ENCODE measurements at places on chromosomes 5 and 9.

DNA sequence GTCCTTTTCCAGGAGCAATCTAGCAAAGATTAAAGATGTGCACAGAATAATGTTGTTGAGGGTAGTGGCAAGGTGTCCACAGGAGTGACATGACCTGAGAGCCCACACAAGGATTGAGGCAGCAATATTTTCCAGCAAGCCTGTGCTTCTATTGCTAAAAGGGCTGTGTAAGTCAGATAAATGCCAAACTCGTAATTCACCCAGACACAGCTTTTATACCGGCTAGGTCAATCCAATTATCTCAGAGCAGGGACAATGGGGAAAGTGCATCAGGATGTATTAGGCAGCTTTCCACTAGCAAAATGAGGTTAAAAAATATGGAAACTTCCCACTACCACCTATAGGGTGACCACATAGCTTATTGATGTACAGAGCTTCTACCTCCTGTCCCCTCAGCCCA lies 34.8 kb upstream of the RAB3C start:
- DNase-seq, result no peak

DNA sequence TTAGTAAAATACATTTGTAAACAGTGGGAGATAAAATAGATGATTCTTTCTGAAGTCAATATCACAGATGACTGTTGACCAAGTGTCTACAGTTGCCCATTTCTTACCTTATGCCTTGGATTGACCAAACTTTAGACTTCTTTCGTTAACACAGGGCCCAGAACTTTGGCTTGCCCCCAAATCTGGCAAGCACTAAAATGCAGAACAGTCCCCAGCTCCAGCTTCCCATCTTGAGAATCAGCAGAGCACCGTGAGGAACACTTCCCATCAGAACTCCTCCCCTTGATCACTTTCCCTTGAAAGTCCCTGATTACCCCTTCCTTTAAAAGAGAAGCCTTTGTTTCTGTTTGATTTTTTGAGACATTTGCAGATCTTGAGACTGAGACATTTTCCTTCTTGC lies 1039.9 kb downstream of the TLE1 start:
- no peak for DNase-seq

GRCh38 chr9:137452006-137452760 lies 7.0 kb downstream of the NSMF start:
- no peak for DNase-seq

DNA sequence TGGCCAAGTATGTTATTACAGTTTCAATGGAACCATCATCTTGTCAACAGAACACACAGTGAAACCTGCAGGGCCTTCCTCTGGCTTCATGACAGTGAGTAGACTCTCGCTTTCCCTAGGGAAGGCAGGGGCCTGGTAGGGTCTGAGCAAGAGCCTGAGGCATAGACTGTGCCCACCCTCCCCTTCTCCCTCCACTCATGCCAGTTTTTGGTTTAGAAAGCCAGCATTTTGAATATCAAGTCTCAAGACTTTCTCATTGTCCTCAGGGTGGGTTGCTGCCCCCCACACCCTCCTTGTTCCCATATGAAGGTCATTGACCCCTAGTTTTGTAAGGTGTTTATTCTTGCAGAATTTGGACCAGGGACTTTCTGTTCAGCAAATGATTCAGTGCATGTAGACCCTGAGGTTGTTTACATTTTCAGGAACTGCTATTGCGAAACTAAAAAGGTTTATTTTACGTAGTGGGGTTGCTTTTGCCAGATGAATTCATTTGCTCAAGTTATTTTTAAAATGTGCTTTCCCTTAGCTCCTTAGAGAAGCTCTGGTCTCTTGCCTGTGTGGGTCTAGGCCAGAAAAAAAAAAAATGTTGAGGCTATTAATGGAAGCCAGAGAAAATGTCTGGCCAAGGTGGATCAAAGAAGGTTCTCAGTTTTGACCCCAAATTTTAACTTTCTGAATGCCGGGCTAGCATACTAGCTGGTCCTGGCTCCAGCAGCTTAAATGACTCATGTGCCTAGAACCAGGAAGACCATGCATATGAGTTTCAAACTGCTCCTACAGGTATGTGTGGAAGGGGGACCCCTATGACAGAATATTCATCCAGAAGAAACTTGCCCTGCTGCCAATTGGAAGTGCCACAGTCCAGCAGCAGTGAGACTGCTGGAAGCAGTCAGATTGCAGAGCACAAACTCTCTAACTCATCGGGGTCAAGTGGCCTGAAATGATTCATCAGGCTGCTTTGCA lies 10.1 kb upstream of the MOB3B start:
- no peak for DNase-seq

DNA sequence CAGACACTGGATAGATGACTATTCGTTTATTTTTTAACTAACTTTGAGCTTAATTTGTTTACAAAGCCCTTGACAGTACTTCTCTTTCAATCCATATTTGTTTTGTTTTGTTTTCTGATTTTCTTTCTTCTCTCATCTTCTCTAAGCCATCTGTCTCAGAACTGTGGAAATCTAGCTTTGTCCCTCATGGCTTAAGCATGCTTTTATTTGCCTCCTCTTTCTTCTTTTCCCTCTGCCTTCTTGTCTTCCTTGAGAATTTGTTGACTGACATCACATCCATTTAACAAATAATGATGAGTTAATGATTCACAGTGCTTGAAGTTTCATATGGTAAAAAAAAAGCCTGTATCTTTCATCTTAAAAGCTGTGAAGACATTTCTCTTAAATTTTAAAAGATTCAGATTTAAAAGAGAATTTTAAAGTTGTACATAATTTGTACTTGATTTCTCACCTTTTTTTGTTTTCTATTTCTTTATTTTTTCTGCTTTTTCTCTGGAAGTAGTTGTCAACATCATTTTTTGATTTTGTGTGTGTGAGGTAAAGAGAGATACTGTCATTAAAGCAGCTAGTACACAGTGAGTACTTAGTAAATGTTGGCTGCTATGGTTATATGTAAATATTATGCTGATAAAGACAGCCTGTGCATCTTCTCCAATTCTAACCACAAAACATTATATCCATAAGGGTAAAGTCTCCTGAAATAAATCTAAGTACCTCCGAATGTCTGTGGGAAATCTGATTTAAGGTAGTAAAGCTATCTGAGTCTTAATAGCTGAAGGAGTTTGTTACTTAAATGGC lies 13.9 kb upstream of the SGCD start:
- DNase-seq, result no peak

GRCh38 chr5:124737651-124738050 lies 8.8 kb downstream of the ZNF608 start:
- no peak for DNase-seq

- no peak for DNase-seq
Observed at GRCh38 chr9:85289142-85289541, 452.6 kb downstream of the AGTPBP1 start.

DNA sequence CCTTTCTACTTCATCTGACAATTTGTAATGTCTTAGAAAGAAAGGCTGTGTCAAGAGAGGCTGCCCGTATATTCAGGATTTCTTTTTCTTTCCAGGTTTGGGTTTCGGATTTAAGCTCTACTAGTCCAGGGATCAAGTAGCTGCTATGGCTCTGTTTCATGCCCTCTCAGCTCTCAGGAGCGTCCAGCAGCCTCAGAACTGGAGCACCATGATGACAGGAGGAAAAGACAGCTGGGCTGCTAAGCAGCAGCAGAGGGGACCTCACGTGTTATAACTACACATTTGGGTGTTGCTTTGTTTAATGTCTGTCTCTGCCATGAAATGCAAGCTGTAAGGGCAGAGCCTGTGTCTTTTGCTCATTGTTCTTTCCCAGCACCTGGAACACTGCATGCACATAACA lies 28.5 kb downstream of the TBC1D2 start:
- DNase-seq, result no peak

DNA sequence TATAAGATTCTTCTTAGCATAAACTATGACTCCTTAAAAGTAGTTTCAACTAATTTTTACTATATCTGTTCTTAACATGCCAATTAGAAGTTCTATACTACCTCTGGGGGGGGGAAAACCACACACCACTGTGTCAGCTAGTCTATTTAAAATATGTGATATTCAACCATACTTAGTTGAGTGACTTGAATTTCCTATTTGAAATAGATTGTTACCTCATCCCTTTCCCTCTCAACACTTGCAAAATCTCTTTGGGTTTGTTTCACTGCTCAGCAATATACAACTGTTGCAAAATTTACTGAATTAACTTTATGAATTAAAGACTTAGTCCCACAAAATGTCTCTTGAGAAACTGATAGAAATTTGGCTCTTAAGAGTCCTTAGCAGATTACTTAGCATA lies 151.1 kb upstream of the POU5F2 start:
- DNase-seq, result no peak

- DNase-seq, result no peak
Observed at GRCh38 chr5:179217356-179217755, 127.9 kb downstream of the ADAMTS2 start.

DNA sequence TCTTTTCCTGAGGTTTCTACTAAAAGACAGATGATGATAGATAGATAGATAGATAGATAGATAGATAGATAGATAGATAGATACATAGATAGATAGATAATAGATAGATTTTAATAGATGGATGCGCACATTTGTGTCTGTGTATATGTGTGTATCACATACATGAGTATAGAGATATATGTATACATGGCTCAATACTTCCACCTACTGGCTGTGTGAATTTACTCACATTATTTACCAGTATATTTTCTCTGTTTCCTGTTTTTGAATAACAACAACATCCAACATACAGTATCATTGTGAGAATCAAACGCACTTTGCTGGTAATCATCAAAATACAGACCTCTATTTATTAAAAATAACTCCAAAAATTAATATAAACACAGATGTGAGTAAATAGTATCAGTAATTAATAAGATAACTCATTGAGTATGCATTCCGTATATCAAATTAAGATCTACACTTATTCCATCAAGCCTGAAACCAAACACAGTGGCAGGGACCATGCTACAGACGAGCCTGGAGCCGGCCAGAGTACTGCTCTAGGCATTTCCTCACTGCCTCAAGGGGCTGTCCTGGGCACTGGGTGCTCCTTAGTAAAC lies 338.0 kb downstream of the SEMA5A start:
- no peak for DNase-seq

GRCh38 chr9:99870126-99870525 lies 36.3 kb upstream of the STX17 start:
- no peak for DNase-seq

GRCh38 chr9:6152788-6153187 lies 62.8 kb upstream of the IL33 start:
- no peak for DNase-seq

DNA sequence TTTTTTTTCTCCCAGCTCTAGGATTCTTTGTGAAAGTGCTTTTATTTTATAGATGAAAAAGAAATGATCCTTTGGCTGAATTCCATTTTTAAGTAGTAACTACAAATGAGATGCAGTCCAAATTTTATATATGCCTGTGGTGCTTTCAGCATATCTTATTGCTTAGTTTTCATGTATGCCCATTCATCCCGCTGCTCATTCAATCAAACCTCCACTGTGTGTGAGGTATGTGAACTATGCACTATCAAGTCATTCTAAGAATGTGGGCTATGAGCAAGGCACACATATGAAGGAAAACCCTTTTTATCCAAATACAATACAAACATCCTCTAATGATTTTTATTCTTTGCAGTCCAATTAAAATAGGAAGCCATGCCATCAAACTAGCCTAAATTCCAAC lies 1069.1 kb upstream of the DMAC1 start:
- no peak for DNase-seq

DNA sequence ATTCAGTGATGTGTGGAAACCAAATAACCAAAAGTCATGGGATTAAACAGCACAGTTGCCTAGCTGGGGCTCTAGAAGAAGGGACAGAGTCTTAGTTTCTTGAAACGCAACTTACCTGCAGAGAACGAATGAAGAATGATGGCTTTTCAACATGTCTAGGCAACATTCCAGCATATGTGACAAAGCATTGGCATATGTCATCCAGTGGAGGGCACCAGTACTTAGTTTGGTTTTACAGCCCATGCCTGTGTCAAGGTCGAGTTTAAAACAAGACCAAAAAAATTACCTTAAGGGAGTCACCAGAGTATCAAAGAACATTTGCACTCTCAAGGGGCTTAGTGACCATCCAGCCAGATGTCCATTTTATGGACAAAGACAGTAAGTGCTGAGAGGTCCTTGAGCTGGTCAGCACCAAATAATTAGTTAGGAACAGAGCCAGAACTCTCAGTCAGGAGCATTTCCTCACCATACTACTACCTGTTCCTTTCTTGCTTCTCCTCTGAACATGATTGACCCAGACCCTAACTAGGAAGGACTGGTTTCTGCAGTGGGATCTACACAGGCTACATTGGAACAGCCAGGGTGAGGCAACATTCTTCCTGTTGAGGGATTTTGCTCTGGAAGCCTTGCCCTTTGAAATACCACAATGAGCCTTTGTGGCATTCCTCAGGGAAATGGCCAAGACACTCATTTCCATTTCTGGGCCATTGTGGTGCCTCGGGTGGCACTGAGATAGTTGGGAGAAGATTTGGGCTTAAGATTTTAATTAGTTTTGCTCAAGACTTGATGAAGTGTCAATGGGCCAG lies 75.4 kb upstream of the ANKH start:
- no peak for DNase-seq

DNA sequence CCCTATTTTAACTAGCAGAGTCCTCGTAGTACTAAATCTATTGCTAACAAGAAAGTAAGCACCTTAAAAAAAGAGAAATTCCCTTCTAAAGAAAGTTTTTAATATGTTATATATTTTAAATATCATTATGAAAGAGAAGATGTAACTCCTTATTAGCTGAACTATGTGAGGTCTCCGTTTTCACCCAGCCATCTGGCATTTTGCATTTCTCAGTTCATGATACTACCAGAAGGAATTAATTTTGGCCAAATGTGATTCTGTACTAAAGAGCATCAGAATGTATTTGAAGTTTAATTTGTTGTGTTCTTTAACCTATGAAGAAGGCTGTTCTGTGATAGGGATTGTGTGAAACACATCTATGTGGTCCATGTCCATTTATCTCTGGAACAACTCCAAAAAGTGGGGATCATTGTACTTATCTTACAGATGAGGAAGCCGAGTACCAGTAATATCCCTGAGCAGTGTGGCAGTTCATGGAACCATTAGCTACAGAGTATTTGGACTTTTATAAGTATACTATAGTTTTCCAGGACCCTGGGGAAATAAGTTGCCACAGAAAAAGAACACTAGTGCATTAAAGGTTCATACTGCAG lies 29.8 kb downstream of the TNFAIP8 start:
- DNase-seq, result no peak

DNA sequence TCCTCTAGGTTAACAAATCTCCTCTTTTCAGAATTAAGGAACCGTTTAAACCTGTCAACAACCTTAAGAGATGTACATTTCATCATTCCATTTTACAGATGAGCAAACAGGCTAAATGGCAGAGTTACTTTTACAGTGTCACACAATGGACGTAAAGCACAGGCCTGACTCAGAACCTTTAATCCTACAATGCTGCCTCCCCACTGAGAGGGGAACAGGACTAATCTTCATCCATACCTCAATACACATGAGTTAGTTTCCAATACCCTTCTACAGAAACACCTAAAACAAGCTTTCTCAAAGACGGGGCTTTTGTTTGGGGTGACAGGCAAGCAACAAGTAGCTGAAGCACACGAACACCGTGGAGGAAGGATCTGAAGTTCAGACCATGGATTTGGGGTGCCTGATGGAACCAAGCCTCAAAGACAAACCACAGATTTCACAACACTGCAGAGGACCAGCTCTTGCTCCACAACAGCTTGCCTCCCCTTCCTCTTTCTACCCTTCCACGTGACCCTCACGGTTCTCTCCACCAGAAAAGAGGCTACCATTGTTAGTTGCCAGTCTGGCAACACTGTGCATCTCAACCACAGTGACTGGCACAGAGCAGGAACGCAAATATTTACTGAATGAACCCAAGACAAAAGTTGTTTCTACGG lies 1.8 kb downstream of the RNF130 start:
- DNase-seq, result no peak

GRCh38 chr5:72662305-72662704 lies 154.2 kb upstream of the TNPO1 start:
- DNase-seq, result no peak

Measured in right forelimb (tissue), 1 donor.